ENCODE measurements at places on chromosomes 1 and 21. TPM values are rescaled to one million over a fixed set of nuclear protein-coding genes. Genes with fewer than 3 reads are reported as not detected.

The TNFRSF9 gene
- total RNA-seq, result 3.4 TPM

DNA sequence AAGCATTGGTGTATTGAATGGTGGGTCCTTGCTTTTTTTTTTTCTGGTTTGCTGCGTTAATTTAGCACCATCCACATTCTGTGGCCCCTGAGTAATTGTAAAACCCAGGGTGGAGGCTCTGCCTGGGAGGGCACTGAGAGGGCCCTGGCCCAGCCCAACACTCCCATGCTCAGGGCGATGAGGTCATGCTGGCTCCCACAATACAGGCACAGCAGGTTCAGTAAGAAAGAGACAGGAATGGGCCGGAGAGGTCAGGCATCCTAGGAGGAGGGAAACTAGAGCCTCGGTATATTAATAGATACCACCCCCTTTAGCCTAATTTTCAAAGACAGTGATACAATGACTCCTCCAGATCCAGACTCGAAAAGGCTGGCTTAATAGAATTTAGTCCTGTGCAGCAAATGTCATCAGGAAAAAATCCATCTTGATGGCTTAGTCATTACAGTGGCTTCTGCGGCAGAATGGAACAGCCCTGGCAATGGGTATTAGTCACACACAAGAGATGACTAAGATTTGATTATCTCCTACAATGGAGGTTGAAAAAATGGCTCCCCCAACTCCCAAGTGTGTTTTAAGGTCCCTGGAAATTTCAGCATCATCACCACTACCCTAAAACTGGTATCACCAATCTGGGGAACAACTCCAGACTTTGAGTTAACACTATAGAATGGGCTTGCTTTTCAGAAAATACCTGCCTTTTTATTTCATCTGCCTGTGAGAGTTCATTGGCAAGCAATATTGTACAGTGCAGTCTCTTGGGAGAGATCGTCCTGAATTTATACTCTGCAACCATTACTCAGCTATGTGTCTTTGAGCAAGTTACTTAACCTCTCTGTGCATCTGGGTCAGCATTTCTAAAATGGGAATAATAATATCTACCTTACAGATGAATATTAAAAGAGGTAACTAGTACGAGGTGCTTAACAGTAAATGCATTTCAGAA lies 43.9 kb upstream of the LYST start:
- H3K36me3 ChIP-seq, result no peaks in the 10 kb centered on the region
- H3K4me3 ChIP-seq, result peak overlapping the region; percentile 5
- peak; percentile 98 for DNase-seq
- peaks cover 42% of the 10 kb centered on the region for H3K4me1 ChIP-seq
- no peaks in the 10 kb centered on the region for H3K27me3 ChIP-seq

DNA sequence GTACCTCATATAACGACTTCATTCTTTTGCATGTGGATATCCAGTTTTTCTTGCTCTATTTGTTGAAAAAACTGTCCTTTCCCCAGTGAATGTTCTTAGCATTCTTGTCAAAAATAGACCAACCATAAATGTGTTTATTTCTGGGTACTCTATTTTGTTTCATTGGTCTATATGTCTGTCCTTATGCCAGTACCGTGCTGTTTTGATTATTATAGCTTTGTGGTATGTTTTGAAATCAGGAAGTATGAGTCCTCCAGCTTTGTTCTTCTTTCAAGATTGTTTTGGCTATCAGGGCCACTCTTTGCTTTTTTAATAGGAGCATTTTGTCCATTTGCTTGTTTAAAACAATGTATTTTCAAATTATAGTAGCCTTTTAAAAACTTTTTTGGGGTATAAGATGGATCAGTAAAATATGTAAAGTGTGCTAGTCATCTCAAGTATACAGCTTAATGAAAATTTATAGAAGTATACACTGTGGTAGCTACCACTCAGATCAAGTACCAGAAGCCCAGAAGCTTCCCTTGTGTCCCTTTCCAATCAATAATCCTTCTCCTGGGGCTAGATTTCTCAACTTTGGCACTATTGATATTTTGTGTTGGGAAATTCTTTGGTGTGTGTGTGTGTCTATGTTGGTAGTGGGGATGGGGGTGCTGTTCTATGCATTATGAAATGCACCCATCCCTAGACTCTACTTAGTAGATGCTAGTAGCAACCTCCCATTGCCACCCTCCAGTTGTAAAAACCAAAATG lies 16.8 kb downstream of the MROH7 start:
- DNase-seq, result no peak
- H3K4me3 ChIP-seq, result no peak overlapping the region
- no peaks in the 10 kb centered on the region for H3K27me3 ChIP-seq

DNA sequence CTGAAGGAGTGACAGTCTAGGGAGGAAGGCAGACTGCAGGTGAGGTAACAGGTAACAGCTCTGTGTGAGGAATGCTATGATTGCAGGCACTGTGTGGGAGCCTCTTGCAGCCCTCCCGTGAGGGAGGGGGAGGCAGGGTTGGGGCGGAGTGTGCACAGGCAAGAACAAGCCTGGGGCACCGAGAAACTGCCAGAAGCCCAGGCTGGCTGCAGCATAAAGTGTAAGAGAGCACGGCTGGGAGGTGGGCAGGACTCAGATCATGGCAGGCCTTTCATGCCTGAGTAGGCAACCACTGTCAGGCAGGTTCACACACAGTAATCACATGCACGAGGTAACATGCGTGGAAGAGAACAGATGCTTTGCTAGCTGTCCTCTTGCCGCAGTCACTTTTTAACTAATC lies 11.3 kb upstream of the RHEX start:
- no peaks in the 10 kb centered on the region for H3K4me1 ChIP-seq
- H3K4me3 ChIP-seq, result no peak overlapping the region
- no peaks in the 10 kb centered on the region for H3K36me3 ChIP-seq
- H3K27ac ChIP-seq, result no peak overlapping the region
- H3K27me3 ChIP-seq, result peaks cover 46% of the 10 kb centered on the region

- H3K27ac ChIP-seq, result peak overlapping the region; percentile 71
- peak; percentile 82 for DNase-seq
- peaks cover 15% of the 10 kb centered on the region for H3K4me1 ChIP-seq
- no peaks in the 10 kb centered on the region for H3K27me3 ChIP-seq
- H3K36me3 ChIP-seq, result no peaks in the 10 kb centered on the region
- H3K4me3 ChIP-seq, result peak overlapping the region; percentile 19
These were observed 42.5 kb downstream of the CNST start for GRCh38 chr1:246608616-246609376.

The TRIM63 gene
- not detected for total RNA-seq

DNA sequence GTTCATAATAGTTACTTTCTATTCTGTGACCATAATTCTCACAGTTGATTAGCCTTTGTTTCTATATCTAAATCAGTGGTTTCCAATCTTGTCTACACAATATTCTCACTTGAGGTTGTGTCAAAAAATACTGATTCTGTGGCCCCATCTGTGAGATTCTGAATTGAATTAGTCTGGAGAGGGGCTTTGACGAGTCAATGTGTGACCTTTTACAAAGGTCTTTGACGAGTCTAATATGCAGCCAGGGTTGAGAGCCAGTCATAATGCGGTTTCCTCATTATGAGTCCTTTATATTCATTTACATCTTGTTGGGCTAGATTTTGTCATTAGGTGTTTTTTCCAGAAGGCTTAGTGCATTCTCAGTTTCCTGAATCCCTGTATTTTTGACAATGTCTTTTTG lies 19.7 kb downstream of the FCRL5 start:
- no peak for DNase-seq
- no peaks in the 10 kb centered on the region for H3K27me3 ChIP-seq
- no peak overlapping the region for H3K27ac ChIP-seq
- H3K4me1 ChIP-seq, result no peaks in the 10 kb centered on the region
- H3K36me3 ChIP-seq, result no peaks in the 10 kb centered on the region
- H3K4me3 ChIP-seq, result no peak overlapping the region

Measured in astrocyte (in vitro differentiated cells and primary cell).